Esophagus squamous epithelium (tissue), 5 donors: ENCODE measurements at places on chromosomes 12 and 14.

- no peak for DNase-seq
Measured at GRCh38 chr14:76467711-76468155, 91.8 kb downstream of the ESRRB start.

DNA sequence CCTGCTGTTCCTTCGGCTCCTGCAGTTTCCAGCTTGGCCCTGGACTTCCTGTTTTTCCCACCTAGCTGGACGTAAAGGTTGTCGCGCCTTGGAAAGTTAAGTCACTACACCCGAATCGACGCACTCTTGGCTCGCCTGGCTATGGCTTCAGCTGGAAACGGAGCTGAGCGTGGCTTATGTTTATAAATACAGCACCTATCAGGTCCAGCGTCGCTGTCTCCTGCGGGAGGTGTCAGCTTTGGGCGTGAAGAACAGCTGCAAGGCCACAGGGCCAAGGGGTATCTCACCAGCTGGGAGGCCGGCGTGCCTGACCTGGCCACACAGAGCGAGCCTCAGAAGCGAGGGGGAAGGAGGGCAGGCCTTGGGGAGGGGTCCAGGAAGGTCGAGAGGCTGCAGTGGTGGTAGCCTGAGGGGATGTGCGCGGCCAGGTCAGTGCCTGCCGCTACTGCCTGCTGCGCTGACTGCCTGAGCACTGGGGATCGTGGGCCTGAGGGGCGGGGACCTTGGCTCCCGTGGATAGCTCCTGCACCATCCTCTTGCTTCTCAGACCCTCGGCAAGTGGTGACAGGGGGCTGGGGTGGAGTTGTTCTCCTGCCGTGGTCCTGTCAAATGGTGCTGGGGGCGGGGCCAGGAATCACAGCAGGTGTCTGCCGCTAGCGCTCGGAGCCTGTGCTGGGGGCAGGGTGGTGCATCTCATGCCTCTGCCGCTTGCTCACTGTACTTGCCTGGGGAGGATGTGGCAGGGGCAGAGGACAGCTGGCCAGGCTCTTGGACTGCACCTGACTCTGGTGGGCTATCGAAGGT is 12.5 kb downstream of the PACS2 start:
- no peak for DNase-seq

GRCh38 chr12:52797529-52797894 is 1.6 kb upstream of the KRT3 start:
- DNase-seq, result no peak

DNA sequence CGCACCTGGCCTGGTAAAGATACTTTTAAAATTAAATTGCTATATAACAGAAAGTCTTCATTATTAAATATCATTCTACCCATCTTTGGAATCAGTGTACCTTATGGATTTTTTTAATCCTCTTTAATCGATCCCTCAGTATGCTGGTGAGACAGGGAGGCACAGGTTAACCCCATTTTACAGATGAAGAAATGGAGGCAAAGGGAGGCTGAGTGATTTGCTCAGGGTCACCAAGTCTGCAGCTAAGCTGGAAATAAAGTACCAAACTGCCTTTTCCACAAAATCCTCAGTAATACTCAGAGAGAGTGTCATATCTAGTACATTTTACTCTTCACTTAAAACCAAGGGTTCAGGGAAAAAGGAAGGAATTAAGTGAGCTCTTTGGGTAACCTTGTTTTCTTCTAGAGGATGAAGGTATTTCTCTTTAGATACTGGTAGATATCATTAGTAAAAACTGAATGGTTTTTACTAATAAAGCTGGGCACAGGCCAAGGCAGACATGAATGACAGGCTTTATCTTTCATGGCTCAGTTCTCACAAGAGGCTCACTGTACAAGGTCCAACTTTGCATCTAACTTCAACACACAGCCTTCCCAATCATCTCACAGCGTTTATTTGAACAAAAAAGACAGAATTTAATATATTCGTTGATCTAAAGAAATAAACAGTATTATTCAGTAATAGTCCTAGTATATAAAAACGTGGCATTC is 35.3 kb upstream of the TTC7B start:
- DNase-seq, result no peak

- peak; percentile 3 for DNase-seq
Measured at GRCh38 chr12:103928682-103929045, 1.5 kb upstream of the HSP90B1 start.

DNA sequence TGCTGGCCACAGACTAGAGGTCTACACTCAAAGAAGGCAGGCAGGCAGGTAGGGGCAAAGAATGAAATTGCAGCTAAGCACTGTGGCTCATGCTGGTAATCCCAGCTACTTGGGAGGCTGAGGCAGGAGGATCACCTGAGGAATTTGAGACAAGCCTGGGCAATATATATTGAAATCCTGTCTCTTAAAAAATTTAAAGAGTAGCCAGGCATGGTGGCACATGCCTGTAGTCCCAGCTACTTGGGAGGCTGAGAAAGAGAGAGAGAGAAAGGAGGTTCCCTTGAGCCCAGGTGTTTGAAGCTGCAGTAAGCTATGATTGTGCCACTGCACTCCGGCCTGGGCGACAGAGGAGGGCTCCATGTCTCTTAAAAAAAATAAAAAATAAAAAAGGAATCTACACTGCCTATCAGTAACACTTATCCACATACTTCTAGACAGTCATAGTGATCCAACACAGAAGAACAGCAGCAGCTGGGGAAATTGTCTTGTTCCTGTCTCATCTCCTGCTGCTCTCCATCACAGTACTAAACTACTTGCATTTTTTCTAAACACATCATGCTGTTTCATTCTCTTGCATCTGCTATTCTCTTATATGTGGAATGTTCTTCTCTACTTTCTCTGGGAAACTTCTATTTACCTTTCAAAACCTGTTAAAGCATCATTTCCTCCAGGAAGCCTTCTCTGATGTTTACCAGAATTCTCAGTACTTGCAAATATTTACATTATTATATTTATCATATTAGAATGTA is 57.2 kb downstream of the ATF7 start:
- DNase-seq, result no peak

DNA sequence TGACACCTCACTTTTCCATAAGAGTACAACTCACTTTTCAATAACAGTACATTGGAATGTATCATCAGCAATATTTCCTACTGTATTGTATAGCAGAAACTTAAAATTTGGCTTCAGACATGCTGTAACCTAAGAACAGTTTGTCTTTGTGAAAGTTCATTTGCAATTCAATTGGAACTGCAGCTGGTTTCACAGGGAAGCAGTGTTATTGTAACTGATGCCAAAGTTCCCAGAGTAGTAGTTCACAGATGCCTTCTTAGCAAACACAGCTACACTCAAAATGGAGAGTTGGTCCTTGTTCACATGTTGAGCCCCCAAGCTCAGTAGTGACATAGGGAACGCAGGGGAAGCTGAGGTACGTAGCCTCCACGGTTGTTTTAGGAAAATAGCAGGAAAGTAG is 23.3 kb downstream of the PPP1R36 start:
- DNase-seq, result no peak

DNA sequence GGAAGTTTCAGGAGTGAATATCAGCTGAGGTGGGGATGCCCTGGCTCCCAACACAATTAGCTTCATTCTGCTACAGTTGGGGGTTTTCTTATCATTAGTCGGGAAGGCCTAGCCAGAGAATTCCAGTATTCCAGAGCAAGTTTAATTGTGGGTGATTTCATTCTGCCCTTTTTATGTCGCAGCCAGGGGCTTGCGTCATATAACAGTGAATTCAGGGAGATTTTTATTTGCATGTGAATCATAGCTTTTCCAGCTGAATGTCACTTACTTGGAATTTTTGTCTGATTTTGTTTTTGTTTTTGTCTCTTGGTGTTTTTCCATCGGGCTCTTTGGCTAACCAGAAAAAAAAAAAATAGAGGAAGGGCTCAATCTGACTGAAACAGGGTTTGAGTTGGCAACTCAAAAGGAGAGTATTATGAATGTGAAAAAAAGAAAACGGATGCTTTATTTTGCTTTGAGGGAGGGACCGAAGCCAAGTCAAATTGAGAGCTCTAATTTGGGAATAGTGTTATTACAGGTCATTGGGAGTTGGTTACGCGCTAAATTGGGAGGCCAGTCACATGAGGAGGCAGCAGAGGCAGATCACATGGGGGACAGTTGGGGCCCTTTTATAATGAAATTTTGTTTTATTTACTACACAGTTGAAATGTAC is 119.4 kb downstream of the SAMD4A start:
- DNase-seq, result no peak

DNA sequence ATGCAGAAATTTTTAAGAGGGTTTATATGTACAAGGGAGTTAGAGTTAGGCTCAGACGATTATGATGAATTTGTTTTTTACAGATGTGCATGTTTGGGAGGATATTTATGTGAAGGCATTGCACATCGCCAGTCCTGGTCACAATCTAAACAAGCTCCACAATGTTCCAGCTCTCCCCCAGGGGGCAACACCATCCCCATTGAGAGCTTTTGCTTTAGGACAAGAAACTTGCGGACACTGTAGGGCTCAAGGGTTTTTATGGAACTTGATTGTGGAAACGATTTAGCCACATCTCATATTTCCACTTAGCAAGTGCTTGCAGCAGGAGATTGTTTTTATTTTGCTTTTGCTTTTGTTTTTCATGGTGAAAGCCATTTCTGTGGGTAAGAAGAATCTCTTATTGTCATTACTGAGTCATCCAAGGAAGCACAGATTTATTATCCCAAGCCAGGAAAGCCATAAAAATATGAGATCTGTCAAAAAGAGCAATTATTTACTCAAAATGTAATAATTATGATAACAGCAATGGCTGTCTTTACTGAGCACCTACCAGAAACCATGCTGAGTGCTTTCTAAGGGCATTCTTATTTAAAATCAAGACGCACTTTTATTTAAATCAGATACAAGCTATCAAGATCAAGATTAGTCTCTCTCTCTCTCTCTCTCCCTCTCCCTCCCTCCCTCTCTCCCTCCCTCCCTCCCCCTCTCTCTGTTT is 276.7 kb upstream of the SRRM4 start:
- no peak for DNase-seq

- no peak for DNase-seq
Measured at GRCh38 chr14:72528059-72528862, 365.6 kb downstream of the DPF3 start.

DNA sequence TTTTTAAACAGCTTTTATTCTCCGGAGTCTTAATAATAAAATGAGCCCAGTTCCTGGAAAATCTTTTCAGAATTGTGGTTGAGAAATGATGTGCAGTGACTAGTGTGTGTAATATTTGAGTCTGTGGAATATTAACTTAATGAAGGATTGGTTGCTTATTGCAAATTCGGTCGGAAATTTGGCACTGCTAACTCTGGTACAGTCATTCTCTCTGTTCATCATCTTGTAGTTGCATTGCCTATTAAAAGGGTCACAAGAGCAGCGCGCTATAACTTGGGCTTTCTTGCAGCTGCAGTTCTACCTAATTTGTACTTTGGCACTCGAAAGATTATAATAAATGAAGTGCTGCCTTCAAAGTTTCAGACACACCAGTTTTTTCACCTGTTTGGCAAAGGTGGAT is 146.0 kb downstream of the FLRT2 start:
- DNase-seq, result no peak

DNA sequence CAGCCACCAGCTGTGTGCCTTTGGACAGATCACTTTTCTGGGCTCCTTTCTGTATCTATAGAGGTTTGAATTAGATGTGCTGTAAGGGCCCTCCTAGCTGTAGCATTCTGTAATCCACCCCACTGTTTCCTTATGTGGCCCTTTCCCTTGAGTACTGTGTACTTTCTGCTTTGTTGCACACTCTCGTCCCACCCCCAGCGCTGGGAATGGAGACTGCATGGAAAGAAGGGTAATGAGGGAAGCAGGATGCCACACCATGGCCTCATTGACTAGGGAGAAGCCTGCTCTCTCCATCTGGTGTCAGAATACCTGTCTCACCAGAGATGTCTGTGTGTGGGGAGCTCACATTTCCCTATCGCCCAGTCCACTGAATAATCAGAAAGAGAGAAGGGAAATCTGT is 13.6 kb upstream of the GALNT16 start:
- no peak for DNase-seq

DNA sequence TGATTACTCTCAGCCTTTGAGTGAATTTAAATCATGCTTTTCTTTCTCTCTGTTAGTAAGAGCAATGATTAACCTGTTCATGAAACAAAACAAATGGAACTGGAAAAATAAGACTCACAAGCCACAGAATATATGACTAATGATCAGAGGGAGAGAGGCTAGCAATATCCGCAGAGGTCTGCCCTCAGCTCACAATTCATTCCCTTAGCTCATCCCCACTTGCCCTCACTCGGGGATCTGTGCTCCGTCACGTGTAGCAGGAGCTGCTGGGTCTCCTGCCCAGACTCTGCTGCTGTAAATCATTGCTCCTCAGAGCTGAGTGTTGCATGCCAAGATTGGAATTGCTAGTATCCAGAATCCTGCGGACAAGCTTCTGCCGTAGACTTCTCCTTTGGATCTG is 53.1 kb upstream of the GNG2 start:
- no peak for DNase-seq

DNA sequence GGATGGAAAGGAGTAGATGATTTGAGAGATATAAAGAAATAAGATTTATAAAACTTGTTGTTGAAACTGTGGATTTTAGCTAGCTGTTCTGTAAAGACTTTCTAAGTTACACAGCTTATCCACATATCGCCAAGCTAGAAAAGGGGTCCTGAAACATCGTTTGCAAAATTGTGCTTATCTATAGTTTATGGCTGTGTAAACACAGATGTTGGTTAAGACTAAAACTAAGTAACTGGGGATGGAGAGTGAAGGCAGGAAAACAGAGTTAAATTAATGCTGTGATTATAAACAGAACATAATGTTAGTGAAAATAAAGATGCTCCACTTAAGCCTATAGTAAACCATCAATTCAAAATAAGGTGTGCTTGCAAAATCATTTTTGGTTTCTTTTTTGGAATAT is 311.3 kb upstream of the DDHD1 start:
- no peak for DNase-seq

GRCh38 chr14:100662879-100663760 is 63.6 kb upstream of the DLK1 start:
- no peak for DNase-seq

GRCh38 chr12:22121224-22121623 is 75.2 kb downstream of the CMAS start:
- DNase-seq, result no peak

DNA sequence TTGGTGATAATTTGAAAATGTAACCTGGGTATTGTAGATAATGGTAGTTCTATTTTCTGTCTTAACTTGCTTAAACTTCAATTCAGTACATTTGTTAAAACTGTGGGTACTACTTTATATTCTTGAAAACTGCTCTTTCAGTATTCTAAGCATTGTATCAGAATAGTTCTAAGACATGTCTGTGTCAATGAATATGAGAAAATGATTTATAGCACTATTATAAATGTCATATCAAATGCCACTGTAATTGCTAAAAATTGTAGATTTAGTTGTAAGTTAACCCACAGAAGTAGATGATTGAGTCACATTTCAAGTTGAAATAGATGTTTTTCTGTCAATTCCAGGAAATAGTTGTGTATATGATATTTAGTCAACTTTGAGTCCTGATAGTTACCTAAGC is 2.4 kb downstream of the NAA30 start:
- no peak for DNase-seq

- DNase-seq, result no peak
Measured at GRCh38 chr12:106152334-106152733, 13.6 kb upstream of the NUAK1 start.

- no peak for DNase-seq
Measured at GRCh38 chr14:88323086-88323522, at the start of gene KCNK10. Gene KCNK10 (minus strand): TSS chr14:88323269. CDS start chr14:88322798, 471 bp downstream.
